ENCODE measurements at places on chromosomes 3 and 15.

- peak; percentile 88 for DNase-seq
Observed at GRCh38 chr15:25670025-25670554, 193.0 kb downstream of the ATP10A start.

GRCh38 chr15:69145694-69146492 is 14.5 kb upstream of the GLCE start:
- peak; percentile 23 for DNase-seq

GRCh38 chr15:60932051-60932915 is 296.8 kb downstream of the RORA start:
- DNase-seq = no peak

DNA sequence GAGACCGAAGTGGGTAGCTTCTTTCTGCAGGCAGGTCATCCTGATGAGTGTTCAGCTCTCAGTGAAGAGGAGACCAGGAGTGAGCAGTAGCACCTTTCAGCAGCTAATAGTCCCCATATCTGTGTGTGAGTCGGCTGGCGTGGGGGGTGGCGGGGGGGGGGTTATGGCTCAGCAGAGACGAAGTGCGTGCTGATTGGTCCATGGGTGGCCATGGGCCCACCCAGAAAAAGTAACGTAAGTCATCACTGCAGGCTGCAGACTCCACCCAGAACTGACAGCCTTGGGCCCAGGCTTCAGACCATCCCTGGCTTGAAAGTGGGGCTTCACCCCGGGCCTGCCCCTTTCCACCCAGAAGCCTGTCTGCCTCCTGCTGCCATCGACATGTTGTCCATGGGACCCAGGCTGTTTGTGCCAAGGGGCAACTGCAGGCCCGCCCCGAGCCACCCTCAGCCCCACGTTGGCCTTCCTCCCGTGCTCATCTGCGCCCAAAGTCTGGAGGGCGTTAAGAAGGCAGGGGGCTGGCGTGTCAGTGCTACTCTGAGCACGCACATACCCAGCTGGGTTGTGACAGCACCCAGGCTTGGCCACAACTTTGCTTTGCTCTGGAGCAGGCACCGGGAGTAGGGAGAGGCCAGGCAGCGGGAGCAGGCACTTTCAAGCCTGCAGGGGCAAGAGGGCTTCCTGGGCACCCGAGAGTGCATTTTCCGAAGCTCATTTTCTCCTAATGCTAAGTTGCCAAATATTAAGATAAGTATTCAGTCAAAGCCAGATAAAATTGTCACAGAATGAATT is 511.7 kb upstream of the CDIN1 start:
- no peak for DNase-seq

DNA sequence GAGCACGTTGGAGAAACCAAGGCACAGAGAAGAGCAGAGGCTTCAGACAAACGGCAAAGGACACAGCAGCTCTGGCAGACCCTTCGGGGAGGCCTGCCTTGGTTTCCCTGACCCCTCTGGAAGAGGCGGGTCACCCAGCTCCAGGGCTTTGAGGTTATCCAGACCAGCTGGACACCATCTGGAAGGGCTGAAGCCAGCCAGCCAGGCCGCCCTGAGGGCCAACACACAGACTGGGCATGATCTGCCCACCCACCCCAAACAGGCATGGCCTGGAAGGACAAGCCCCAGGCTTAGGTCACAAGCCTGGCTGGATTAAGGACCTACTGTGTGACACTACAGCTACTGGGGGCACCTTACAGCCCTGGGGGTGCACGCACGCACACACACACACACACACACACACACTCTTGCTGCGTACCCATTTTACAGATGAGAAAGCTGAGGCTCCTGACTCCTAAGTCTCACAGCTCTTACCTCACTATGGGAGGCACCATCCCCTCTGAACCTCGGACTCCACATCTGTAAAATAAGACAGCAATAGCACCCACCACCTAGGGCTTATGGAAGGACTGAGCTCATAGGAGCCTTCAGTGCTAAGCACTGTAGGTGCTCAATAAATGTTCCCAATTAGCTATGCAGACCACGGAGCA is 10.8 kb downstream of the PLXND1 start:
- no peak for DNase-seq

- DNase-seq = no peak
Observed at GRCh38 chr3:50155491-50155878, 361 bp downstream of the SEMA3F start.

GRCh38 chr3:150407051-150407807 is 869 bp upstream of the TSC22D2 start:
- no peak for DNase-seq

DNA sequence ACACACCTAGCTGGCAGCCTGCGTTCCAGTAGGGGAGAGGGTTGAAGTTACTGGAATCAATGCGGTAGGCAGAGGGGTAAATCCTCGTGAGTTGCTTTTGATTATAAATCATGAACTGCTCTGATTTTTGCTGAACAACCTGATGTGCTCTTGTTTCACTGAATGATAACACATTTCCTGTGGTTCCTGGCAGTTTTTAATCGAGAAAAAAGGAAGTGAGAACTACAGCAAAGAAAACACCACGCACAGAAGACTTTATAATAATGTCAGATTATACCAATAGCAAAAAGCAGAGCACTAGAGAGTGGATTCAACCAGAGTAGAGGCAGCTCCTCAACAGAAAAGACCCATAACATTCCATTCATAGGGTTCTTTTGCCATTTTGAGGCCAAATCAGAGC is 200.8 kb upstream of the STRIT1 start:
- no peak for DNase-seq

DNA sequence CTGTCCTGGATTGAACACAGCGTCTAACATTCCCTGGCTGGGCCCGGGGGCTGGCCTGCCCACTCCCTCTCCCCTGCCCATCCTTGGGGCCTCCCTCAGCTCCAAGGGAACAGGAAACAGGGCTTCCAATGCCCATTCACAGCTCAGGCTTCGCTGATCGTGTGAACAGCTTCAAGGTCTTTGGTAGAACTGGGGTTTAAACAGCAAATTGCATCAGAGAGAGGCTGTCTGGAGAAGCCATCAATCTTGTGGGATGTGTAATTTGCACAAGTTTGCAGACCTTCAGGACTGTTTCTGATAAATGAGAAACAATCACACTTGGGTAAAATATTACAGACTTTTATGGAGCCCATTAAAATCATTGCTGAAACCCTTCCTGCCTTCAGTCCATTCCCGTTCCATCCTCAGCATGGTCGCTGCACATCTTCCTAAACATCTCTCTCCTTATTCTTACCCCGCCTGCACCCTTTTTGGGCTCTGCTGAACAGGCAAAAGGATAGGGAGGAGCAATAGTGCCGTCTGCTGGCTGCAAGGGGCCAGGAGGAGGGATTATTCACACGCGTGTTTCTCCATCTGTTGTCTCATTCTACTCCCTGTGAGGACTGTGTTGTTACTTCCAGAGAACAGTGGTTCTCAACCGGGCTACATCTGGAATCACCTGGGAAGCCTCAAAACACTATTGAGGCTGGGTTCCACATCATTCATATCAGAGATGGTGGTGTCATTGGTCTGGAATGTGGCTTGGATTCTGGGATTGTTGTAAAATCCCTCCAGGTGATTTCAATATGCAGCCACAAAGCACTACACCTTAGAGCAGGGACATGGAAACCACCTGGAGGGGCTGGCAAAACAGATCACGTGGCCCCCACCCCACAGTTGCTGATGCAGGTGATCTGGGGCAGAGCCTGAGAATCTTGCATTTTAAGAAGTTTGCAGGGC is 116.3 kb downstream of the CLSTN2 start:
- DNase-seq = peak; percentile 27

DNA sequence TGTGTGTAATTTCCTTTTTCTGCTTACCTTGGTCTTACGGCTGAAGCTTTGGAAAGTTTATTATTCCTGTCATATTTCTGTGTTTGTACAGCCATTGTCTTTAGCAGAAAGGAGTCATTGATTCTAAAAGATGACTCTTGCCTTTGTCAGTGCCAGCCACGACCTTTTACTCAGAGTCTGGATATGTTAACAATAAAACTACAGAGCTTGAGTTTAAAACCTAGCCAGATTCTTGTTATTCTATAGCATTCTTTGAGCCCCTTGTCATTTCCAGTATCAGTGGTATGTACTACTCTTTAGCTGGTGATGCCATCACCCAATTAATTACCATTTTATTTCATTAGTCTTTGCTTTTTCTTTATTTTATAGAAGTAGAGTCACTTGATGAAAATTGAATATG is 142.4 kb downstream of the TCF12 start:
- DNase-seq = peak; percentile 52

GRCh38 chr3:72427624-72428023 is 420.6 kb downstream of the SHQ1 start:
- no peak for DNase-seq

DNA sequence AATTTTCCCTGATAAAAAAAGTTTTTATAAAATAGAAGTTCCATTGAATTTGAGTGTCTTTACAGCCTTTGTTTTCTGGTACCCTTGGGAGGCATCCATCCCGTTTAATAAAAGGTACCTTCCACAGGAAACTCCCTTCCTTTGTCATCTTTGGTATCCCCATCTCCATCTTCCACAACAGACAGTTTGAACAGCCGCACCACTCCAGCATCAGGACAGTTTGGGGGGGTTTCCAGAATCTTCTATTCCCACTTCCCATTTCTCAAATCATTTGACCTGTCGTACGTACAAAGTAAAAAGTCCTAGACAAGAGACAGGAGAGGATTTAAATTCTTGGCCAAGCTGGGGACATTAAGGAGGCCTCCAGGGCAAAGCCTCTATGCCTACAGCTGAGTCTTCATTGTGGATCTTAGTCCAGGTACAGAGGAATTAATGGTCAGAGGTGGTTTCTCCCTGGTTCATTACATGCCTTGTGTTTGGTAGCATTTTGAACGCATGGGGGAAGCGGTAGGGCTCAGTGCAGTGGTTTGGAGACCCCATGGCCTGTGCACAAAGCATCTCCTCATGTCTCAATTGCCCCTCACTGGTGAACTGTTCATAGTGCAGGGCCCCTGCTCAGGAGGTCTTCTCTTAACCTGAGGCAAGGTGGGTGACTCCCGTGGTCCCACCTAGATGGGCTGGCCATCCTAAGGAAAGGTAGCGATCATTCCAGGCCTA is 19.4 kb upstream of the BCL2A1 start:
- DNase-seq = no peak
